Sigmoid colon (tissue), 7 donors: ENCODE measurements at places on chromosomes 5 and 9. TPM values are rescaled to one million over a fixed set of nuclear protein-coding genes. Genes with fewer than 3 reads are reported as not detected.

DNA sequence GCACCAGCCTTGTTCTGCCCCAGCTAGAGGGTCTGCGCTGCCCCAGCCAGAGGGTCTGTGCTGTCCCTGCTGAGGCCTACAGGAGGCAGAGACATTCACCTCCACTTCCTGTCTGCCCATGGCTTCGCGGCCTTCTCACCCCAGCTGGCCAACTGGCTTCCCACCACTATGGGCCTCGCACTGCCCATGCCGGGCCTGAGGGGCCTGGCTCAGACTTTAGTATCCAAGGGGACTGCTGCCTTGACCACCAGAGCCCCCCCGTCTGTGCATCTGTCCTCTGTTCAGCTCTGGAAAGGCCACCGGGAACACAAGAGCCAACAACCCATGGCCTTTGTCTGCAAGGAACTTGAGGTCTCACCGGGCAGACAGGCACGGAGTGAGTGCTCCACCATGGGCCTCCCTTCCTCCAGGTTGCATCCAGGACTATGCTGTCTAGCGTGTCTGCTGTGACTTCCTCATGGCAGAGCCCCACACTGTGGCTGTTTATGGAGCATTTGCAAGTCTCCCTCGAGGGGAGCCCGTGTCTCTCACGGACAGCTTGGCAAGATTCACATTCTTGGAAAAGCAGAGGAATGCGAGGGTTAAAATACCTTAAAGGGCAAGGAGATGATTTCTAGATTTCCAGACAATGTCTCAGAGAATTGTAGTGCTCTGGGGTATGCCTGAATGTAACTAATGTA, 1.7 kb downstream of the DCANP1 start:
- peak; percentile 48 for DNase-seq
- H3K27me3 ChIP-seq, result no peaks in the 10 kb centered on the region
- no peaks in the 10 kb centered on the region for H3K4me1 ChIP-seq
- no peaks in the 10 kb centered on the region for H3K36me3 ChIP-seq
- H3K4me3 ChIP-seq, result no peak overlapping the region

- peaks cover 40% of the 10 kb centered on the region for H3K4me1 ChIP-seq
- H3K36me3 ChIP-seq, result no peaks in the 10 kb centered on the region
- no peak for DNase-seq
- no peak overlapping the region for H3K27ac ChIP-seq
Measured at GRCh38 chr5:5583023-5583765, 160.7 kb downstream of the ICE1 start.

DNA sequence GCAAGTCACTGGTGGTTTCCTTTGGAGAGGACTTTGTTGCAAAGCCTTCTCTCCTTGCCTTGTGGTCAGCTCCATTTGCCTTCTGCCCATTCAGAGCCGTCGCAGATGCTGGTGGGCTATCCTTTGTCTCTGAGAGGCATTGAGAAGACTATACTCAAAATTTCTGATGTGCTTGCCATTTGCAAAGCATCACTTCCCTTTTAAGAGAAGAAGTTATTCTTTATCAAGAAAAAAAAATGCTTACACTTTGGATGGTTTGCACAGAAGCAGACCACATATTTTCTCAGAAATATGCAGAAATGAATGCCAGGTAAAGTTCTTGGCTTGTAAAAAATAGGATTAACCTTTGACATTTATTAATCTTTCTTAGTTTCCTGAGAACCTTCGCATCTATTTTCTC, 195.8 kb upstream of the KLF4 start:
- no peaks in the 10 kb centered on the region for H3K27me3 ChIP-seq
- H3K27ac ChIP-seq, result no peak overlapping the region
- no peaks in the 10 kb centered on the region for H3K4me1 ChIP-seq
- no peak overlapping the region for H3K4me3 ChIP-seq
- no peaks in the 10 kb centered on the region for H3K36me3 ChIP-seq

- no peak for DNase-seq
- no peaks in the 10 kb centered on the region for H3K36me3 ChIP-seq
- peak overlapping the region; percentile 58 for H3K27ac ChIP-seq
- H3K4me1 ChIP-seq, result peaks cover 22% of the 10 kb centered on the region
- H3K27me3 ChIP-seq, result no peaks in the 10 kb centered on the region
Measured at GRCh38 chr9:4293293-4293941, 6.5 kb downstream of the GLIS3 start.

- H3K27ac ChIP-seq, result no peak overlapping the region
- DNase-seq, result no peak
- H3K36me3 ChIP-seq, result no peaks in the 10 kb centered on the region
- no peaks in the 10 kb centered on the region for H3K27me3 ChIP-seq
- no peak overlapping the region for H3K4me3 ChIP-seq
Measured at GRCh38 chr9:13209498-13209897, 70.0 kb downstream of the MPDZ start.

GRCh38 chr5:1334831-1335539, 9.9 kb downstream of the CLPTM1L start:
- no peaks in the 10 kb centered on the region for H3K4me1 ChIP-seq
- DNase-seq, result no peak
- no peaks in the 10 kb centered on the region for H3K27me3 ChIP-seq
- no peak overlapping the region for H3K4me3 ChIP-seq
- peaks cover 97% of the 10 kb centered on the region for H3K36me3 ChIP-seq

DNA sequence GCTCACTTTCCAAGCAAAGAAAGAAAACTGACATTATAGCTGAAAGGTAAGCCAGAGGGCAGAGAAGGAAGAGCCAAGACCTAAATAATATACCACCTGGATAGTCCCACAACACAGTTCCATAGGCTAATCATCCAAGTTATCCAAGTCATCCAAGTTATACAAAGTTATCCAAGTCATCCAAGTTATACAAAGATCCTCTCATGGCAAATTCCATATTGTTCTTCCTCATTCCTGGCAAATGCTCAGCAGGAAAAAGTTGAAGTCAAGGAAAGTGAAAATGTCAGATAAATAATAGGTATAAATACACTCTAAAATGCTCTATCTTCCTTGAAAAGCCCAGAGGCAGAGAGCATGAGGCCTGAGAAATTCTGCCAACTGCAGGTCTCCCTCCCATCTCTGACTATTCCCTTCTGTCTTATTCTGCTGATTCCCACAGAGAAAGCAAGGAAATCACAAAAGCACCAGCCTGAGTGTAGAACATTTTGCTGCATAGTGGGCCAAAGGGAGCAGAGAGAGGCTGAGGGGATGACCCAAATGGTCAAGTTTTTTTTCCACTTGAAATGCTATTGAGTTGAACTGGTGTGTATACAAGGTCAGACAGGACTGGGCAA, 12.5 kb downstream of the MCTP1 start:
- H3K27me3 ChIP-seq, result no peaks in the 10 kb centered on the region
- no peaks in the 10 kb centered on the region for H3K4me1 ChIP-seq
- H3K27ac ChIP-seq, result no peak overlapping the region
- DNase-seq, result no peak
- no peaks in the 10 kb centered on the region for H3K36me3 ChIP-seq

GRCh38 chr5:90169078-90169477, 240.5 kb downstream of the CETN3 start:
- H3K4me1 ChIP-seq, result peaks cover 12% of the 10 kb centered on the region
- no peaks in the 10 kb centered on the region for H3K27me3 ChIP-seq
- H3K4me3 ChIP-seq, result no peak overlapping the region
- H3K36me3 ChIP-seq, result no peaks in the 10 kb centered on the region
- no peak for DNase-seq

- H3K36me3 ChIP-seq, result no peaks in the 10 kb centered on the region
- no peak overlapping the region for H3K4me3 ChIP-seq
- H3K27me3 ChIP-seq, result no peaks in the 10 kb centered on the region
- H3K4me1 ChIP-seq, result no peaks in the 10 kb centered on the region
Measured at GRCh38 chr9:13351778-13352386, 72.4 kb upstream of the MPDZ start.

GRCh38 chr5:177142098-177142611, 8.6 kb downstream of the NSD1 start:
- H3K4me3 ChIP-seq, result no peak overlapping the region
- no peaks in the 10 kb centered on the region for H3K36me3 ChIP-seq
- no peak for DNase-seq
- no peak overlapping the region for H3K27ac ChIP-seq

DNA sequence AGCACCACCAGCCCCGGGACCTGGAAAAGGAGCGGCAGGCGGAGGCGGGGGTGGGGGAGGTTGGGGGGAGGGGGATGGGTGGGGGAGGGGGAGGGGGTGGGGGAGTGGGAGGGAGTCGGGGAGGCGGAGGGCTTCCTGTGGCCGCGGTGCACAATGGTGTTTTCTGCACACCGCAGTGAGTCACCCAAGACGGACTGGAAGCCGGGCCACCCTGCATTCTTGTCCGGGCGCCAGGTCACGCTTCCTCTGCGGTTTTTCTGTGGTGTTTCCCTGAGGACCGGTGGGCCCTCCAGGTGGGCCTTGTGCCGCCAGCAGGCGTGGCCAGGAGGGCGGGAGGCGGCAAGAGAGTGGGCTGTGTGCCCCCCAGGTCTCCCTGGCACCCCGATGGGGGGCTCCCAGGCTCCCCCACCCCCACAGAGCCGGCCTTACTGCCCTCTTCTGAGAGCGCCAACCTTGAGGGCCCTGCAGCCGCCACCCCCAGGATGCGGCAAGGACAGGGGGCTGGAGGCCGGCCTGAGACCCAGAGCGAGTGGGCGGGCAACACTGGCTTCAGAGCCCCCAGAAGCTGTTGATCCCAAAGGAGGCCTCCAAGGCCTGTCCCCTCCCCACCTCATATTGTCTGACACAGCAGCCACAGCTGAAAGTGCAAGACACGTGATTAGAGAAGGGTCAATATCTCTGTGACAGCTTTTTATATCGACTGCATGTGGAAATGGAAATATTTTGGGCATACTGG, 11.1 kb downstream of the EXD3 start:
- no peaks in the 10 kb centered on the region for H3K27me3 ChIP-seq
- DNase-seq, result peak; percentile 89
- no peak overlapping the region for H3K4me3 ChIP-seq
- no peaks in the 10 kb centered on the region for H3K4me1 ChIP-seq

DNA sequence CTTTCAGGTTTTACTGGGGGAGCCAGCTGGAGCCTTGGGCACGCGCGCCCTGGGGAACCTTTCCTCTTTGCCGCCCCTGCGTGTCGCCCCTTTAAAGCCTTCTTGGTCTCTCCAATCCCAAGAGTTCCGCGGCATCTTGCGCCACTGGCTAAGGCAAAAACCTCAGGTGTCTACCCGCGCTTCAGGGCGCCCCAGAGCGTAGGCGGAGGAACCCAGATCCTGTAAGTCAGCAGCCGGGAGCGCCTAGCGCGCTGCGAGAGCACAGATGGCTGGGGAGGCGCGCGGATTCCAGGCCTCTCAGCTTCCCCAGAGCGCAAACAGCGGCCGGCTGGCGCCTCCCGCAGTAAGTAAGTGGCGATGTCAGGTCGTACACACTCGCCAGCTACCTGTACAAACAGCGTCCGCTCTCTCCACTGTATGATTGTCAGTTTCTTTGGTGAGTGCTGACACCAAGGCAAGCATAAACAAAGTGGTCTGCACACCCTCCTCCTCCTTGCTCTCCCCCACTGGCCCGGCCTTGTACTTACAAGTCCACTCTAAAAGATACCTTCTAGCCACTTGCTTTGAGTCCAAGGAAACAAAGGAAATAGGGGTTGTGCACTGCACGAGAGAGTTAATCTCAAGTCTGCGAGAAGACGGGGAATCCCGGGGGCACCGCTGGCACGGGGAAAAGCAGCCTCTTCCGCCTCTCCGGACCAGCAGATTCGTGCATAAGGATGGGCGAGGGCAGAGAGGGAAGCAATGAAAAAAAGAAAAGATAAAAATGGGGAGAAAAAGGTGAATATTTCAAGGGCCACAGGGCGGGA, 2.9 kb downstream of the HTR1A start:
- no peaks in the 10 kb centered on the region for H3K4me1 ChIP-seq
- H3K36me3 ChIP-seq, result no peaks in the 10 kb centered on the region
- no peak overlapping the region for H3K4me3 ChIP-seq
- DNase-seq, result no peak
- H3K27me3 ChIP-seq, result peaks cover 33% of the 10 kb centered on the region

DNA sequence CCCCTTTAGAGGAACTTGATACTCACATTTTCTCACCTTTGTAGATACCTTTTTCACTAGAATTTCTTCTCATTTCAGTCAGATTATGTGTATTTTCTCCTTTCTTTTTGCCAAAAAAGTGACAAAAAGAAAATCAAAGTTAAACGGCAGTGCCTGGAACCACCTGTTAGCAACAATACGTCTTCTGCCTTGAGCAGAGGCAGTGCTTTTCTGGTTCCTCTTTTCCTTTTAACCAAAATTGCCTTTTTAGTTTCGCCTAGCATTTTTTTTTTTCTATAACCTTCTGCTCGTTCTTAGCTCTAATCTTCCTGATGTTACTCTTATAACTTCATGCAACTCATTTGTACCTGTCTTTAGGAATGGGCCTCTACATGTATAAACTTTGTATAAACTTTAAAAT, 26.1 kb downstream of the SMIM32 start:
- no peak overlapping the region for H3K27ac ChIP-seq
- H3K4me1 ChIP-seq, result no peaks in the 10 kb centered on the region
- DNase-seq, result no peak
- H3K36me3 ChIP-seq, result peaks cover 37% of the 10 kb centered on the region
- no peaks in the 10 kb centered on the region for H3K27me3 ChIP-seq

GRCh38 chr5:78497573-78498533, 137.4 kb downstream of the SCAMP1 start:
- peak overlapping the region; percentile 39 for H3K27ac ChIP-seq
- H3K27me3 ChIP-seq, result no peaks in the 10 kb centered on the region
- no peaks in the 10 kb centered on the region for H3K36me3 ChIP-seq
- DNase-seq, result no peak
- H3K4me1 ChIP-seq, result no peaks in the 10 kb centered on the region

GRCh38 chr9:129608561-129609481, 12.1 kb downstream of the C9orf50 start:
- peak overlapping the region; percentile 89 for H3K27ac ChIP-seq
- no peak overlapping the region for H3K4me3 ChIP-seq
- no peaks in the 10 kb centered on the region for H3K27me3 ChIP-seq
- DNase-seq, result no peak
- H3K36me3 ChIP-seq, result no peaks in the 10 kb centered on the region

DNA sequence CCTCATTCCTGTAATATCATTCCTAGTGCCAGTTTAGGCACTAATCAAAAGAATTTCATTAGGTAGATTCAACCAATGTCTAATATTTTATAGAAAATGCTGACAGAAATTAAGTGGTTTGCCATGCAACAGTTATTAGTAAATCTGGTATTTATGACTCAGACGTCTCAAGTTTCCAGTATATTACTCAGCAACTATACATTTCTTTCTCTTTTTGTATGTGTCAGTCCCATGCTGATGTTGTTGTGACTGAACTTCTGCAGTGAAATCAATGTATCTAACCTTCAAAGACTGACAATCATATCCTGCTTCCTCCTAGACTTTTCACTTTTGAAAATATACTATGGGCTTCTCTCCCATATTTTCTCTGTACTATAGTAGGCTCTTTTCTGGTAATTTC, 822.5 kb downstream of the NR2F1-AS1 start:
- no peak overlapping the region for H3K4me3 ChIP-seq
- no peaks in the 10 kb centered on the region for H3K4me1 ChIP-seq
- DNase-seq, result no peak
- H3K27me3 ChIP-seq, result no peaks in the 10 kb centered on the region

- no peaks in the 10 kb centered on the region for H3K4me1 ChIP-seq
- no peak overlapping the region for H3K4me3 ChIP-seq
- H3K27me3 ChIP-seq, result no peaks in the 10 kb centered on the region
- no peak for DNase-seq
Measured at GRCh38 chr5:57349214-57349613, 133.4 kb downstream of the ACTBL2 start.

Gene IL5
- polyA plus RNA-seq, result not detected

Gene PGM5
- polyA plus RNA-seq, result 20.6 TPM

Gene TMEM250
- polyA plus RNA-seq, result 48.4 TPM

Gene MYORG
- 23.4 TPM for polyA plus RNA-seq

Gene PCDHB9
- polyA plus RNA-seq, result 0.26 TPM

Gene ANKRD55
- polyA plus RNA-seq, result 1.8 TPM

Gene TMEM38B
- polyA plus RNA-seq, result 7.7 TPM

Gene TAF1L
- polyA plus RNA-seq, result not detected

Gene PCDHA13
- polyA plus RNA-seq, result not detected
